Coronary artery (tissue), 2 donors: ENCODE measurements at places on chromosomes 4 and X.

GRCh38 chrX:114061226-114061625 lies 522.7 kb upstream of the HTR2C start:
- DNase-seq, result no peak

DNA sequence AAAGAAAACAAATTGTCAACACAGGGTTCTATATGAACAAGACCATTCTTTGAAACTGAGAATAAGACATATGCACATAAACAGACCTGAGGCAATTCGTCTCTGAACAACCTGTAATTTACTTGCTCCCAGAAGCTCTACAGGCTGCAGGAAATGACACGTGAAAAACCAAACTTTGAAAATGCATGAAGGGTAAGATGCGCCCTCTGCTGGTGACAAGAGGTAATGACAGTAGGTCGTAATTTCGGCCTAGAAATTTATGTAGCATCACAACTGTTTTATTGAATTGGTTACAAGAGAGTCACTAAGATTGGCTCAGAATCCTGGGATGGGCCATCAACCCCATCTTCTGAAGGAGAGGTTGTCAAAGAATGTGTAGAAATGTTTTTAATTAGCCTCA lies 276.5 kb downstream of the PPP4R3C start:
- DNase-seq, result no peak

GRCh38 chr4:100588076-100588475 lies 70.3 kb upstream of the EMCN start:
- no peak for DNase-seq

DNA sequence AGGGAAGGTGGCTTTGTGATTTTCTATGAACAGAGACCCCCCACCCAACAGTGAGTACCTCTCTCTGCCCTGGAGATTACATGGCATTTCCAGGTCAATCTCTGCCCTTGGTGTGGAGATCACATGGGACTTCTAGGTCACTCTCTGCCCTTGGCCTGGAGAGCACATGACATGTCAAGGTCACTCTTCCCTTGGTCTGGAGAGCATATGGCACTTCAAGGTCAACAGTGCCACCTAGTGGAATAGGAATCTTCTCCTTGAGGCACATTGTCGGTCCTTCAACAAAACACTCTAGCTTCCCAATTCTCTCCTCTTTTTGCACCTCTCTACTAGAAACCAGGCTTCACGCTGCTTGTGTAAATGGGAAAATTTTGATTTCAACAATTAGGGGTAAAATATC lies 66.2 kb upstream of the TACR3 start:
- DNase-seq, result no peak

DNA sequence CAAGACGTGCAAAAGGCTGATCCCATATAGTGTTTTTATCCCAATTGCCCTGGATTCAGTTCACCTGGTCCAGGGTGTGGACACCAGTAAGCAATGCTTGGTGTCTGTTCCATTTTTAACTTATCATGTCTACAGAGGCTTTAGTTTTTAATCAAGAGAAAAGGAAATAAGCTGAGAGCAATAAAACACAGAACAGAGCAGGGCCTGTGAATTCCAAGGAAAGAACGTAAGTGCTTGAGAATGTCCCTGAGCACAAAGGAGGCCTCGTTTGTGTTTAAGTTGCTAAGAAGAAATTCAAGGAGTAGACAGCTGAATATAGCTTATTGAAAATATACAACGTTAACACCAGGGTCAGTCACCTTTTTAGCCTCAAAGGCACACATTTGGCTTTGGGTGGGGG lies 191.3 kb downstream of the GPC3 start:
- DNase-seq, result no peak

GRCh38 chr4:139134403-139134802 lies 42.6 kb downstream of the ELF2 start:
- DNase-seq, result no peak
